Trophoblast cell (in vitro differentiated cells and primary cell): ENCODE measurements at places on chromosomes 12 and 14.

DNA sequence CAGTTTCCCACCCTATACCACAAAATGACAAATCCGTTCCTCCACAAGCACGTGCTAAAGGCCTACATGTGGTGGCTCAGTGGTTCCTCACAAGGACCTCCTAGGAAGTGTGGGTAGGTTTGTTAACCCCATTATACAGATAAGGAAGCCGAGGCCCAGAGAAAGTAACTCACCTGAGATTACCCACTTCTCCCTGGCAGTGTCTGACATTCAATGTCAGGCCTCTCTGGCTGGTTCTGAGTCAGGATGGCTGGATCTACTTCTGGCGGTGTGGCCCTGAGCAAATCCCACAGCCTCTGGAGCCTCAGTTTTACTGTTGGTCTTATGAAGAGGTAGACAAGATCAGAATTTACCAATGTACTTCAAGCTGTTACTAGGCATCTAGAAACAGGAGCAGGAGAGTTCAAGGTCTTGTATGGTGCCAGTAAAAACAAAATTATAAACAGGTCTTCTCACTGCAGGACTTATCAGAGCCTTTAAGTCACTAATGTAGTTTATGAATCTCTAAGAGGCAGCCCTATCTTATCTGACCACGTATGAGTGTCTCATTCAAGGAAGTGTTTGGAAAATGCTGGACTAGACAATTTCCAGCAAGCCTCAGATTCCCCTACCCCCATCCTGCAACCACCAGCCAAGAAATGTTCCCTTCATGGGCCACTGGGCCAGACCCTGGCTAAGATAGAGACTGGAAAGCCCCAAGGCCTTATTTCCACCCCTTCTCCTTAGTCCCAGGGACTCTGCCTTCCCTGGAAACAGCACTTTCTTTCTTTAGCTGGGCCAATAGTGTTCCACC is 4.2 kb downstream of the HSPB8 start:
- DNase-seq = peak; percentile 57

DNA sequence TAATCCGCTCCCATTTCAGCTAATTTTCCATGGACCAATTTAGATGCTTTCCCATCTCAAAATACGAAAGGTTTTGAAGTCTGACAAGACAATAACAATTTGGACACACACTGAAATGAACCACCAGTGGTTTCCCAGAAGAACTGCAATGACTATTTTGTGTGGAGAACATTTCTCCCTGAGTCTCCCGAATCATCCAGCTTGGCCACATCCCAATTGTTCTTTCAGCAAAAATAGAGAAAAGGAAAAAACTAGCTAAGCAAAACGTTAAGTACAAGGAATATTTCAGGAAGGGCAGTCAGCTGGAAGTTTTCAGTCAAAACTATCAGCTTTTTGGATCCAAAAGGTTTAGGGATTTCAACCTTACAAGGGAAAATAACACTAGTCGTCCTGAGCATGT is 390.6 kb downstream of the KCNH5 start:
- no peak for DNase-seq

GRCh38 chr12:66190519-66191370 is 1.7 kb downstream of the IRAK3 start:
- DNase-seq = no peak

DNA sequence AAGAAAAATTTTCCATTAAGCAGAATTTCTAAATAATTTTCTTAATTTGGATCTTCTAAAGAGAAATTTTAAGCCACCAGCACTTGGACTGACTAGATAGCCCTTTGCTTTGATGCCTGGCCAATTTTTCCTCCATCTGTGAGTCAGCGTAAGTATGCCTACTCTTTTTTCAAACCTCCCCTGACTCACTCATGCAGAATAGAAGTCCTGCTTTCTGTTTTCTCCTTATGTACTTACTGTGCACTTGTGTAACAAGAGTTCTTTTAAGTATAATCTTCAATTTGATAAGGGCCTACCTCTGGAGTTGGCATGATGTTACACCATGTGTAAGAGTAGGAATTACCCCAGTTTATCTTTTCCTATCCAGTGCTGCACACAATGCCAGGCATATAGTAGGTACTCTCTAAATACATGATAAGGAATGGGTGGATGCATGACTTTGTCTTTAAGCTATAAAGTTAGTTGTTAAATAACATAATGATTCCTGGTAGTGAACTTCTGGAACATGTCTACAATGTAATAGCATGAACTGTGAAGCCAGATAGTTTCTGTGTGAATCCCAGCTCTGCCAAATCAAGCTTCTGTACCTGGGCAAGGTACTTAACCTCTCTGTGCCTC is 329.6 kb downstream of the TMTC2 start:
- DNase-seq = peak; percentile 11

GRCh38 chr12:120266180-120266870 is 795 bp upstream of the PXN start:
- DNase-seq = no peak

DNA sequence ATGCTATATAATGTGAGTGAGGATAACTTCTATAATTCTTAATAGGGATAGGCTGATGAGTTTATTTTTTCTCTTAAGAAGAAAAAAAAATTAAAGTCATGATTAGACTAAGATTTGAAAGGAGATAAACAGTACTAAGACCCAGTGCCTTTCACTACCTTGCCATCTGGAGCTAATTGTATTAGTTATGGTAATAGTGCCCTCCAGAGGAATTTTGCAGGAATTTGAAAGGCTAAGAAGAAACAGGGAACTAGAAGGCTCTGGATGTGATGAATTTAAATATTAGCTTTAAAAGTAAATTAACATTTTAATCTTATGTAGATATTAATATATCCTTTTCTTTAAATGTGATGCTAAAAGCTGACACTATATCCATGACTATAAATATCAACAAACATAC is 36.6 kb upstream of the PIK3C2G start:
- no peak for DNase-seq

DNA sequence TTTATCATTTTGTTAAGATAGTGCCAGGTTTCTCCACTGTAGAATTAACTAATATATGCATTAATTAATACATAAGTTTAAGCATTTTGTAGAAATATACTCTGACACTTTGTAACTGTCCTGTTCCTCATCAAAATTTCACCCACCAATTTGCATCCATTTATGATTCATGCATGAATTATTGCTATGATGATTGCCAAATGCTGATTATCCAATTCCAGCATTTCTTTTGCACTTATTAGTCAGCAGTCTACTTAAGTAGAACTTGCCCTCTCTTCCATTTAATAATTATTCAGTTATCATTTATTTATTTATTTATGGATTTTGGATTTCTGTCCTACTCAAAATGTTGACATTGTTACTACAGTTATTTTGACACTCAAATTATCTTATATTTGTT is 72.2 kb downstream of the SLC6A15 start:
- DNase-seq = no peak

DNA sequence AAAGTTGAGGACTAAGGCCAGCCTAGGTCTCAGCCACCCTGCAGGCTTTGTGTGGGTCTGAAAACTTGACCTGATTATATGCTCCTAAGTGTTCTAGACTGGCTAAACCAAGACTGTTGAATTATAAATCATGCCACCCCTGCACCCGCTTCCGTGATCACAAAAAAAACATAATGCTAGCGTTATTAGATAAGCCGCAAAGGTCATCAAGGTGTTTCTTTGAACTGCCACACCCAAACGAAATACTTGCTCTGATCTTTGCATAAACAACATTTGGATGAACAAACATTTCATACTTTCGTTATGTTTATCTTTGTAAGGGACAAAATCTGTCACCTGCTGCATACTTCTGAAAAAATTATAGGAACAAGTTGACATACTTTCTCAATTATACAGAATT is 2.5 kb downstream of the SMCO2 start:
- DNase-seq = no peak

- peak; percentile 27 for DNase-seq
Observed at GRCh38 chr14:75540479-75540851, 18.2 kb downstream of the BATF start.

- no peak for DNase-seq
Observed at GRCh38 chr14:26887847-26888246, 290.0 kb upstream of the NOVA1 start.

- DNase-seq = no peak
Observed at GRCh38 chr12:75933101-75933500, 98.5 kb downstream of the PHLDA1 start.

- no peak for DNase-seq
Observed at GRCh38 chr14:68539241-68539737, 253.6 kb downstream of the ZFP36L1 start.

- no peak for DNase-seq
Observed at GRCh38 chr12:108875682-108876361, 4.1 kb upstream of the DAO start.

DNA sequence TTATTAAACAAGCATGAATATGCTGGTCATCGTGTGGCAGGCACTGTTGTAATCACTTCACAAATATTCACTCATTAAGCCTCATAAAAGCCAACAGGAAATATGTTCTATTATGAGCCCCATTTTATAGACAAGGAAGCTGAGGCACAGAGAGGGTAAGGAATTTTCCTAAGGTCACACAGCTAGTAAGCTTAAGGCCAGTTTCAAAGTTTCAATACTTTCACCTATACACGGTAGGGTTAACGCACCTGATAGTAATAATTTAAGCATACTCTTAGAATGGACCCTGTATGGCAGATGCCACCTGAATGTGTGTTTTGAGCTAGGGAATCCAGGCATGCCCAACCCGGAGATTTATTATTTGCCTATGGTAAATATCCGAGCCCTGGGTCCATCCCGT is 39.8 kb downstream of the EGLN3 start:
- DNase-seq = no peak

GRCh38 chr12:122126713-122127597 is 47.1 kb downstream of the IL31 start:
- DNase-seq = no peak

GRCh38 chr12:5066251-5066650 is 22.6 kb downstream of the KCNA5 start:
- peak; percentile 58 for DNase-seq

DNA sequence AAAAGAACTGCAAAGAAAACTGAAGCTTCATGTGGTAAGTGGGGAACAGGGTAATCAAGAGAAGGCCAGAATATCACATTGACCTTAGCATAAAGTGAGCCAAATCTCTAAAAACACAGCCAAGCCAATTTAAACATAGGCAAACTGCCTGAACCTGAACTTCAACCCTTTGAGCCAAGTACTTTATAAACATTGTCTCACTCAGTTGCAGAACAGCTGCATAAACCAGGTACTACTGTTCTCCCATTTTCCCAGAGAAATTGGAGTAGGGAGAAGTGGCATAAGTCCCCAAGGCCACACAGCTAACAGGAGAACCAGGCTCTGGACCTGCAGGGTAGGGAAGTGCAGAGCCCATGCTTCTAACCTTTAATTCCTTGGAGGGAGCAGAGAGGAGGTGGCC is 30.4 kb upstream of the FKBP4 start:
- no peak for DNase-seq

DNA sequence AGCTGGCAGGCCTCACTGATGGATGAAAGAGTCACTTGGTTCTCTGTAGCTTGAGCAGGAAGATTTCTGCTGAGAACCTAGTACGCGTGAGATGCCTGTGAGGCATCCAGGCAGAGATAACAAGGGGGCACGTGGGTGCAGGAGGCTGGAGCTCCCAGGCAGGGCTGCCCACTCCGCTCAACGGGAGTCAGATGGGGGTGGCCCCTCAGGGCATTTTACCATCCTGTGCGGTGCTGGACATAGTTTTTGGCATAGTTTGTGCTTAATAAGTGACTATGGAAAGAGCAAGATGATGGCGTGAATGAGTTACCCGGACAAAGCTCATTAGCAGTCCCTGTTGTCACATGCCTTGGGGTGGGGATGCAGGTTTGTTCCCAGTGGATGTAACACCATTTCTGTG is 182.8 kb downstream of the TSPAN9 start:
- no peak for DNase-seq

- no peak for DNase-seq
Observed at GRCh38 chr14:65103150-65103760, 938 bp upstream of the MAX start.

GRCh38 chr12:19695244-19696098 is 256.2 kb downstream of the AEBP2 start:
- no peak for DNase-seq

DNA sequence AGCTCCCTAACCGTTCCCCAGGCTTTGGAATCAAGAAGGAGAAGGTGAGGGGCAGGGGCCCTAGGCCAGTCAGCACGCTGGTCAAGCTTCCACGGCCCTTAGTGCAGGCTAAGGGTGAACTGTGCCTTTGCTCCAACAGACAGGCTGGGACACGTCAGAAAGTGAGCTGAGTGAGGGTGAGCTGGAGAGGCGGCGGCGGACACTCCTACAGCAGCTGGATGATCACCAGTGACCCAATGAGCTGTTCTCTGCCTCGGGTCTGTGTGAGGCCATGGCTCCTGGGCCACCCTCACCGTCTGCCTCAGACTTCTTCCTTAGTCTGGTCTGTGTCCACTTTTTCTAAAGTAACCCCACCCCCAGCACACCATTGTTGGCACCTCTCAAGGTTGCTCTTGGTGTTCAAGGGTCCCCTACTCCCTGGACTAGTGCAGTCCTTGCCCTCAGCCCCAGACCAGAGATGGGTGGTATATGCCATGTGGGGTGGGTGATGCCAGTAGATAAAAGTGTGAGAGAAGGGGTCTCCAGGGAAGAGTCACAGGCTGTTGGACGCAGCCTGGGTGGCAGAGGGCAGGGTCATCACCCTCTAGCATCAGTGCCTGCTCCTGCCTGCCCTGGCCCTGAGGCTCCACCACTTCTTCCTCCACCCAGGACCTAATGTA is 20.7 kb downstream of the PRPF40B start:
- peak; percentile 31 for DNase-seq

- peak; percentile 85 for DNase-seq
Observed at GRCh38 chr14:100203962-100204834, 34.7 kb upstream of the YY1 start.

- peak; percentile 90 for DNase-seq
Observed at GRCh38 chr12:121209624-121210572, at the start of gene P2RX4. P2RX4 (plus strand) TSS chr12:121210129; CDS start chr12:121210165, 36 bp downstream.

GRCh38 chr12:81617915-81618314 is 141.2 kb downstream of the PPFIA2 start:
- DNase-seq = no peak

GRCh38 chr14:26286913-26287205 is 311.0 kb downstream of the NOVA1 start:
- DNase-seq = no peak

GRCh38 chr12:22935501-22935900 is 310.5 kb downstream of the ETNK1 start:
- peak; percentile 87 for DNase-seq

DNA sequence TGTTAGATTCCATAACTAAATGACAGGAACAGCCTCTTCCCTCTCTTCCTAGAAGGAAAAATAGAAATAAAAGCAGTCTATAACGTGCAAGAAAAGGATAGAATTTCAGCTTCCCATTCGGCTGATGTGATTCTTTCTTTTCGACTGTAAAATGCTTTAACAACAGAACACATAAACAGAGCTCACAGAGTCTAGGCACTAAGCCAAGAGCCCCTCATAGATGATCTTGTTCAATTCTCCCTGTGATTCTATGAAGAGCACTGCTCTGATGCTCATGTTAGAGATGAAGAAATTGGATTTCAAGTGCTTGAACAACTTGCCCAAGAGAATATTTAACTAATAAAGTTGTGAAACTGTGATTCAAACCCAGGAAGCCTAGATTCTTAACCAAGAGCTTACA is 232.7 kb downstream of the RPAP3 start:
- no peak for DNase-seq

GRCh38 chr12:2259369-2259768 is 206.6 kb downstream of the CACNA1C start:
- DNase-seq = no peak

- peak; percentile 57 for DNase-seq
Observed at GRCh38 chr14:80973931-80974641, 18.7 kb downstream of the TSHR start.

- DNase-seq = no peak
Observed at GRCh38 chr12:66915306-66915904, 236.5 kb upstream of the GRIP1 start.
